ENCODE measurements at places on chromosomes 11 and 22.

- DNase-seq: no peak
These were observed 9.1 kb upstream of the POU2AF2 start for GRCh38 chr11:111236383-111236782.

DNA sequence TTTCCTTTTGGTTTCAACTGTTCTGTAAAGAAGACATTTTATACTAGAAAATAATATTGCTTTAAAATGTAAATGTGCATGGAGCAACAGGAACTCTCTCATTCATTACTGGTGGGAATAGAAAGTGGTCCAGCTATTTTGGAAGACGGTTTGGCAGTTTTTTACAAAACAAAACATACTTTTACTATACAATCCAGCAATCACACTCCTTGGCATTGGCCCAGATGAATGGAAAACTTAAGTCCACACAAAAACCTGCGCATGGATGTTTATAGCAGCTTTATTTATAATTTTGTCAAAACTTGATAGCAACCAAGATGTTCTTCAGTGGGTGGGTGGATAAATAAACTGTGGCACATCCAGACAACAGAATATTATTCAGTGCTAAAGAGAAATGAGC lies 49.9 kb upstream of the SEPTIN5 start:
- no peak for DNase-seq

DNA sequence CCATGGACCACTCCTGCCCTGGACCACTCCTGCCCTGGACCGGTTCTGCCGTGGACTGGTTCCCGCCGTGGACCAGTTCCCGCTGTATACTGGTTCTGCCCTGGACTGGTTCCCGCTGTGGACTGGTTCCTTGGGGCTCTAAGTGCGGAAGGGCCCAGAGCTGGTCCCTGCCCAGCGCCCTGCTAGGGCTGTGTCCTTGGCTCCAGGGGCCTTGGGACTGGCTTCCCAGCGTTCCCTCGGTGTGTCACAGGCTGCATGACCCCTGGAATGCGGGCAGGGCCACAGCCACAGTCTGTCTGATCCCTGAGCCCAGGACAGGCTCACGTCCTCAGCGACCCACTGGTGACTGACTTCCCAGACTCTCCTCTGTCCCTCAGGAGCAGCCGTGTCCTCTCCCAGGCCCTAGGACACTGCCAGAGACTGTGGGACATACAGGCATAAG lies 412.2 kb downstream of the TBC1D22A start:
- no peak for DNase-seq

- DNase-seq: no peak
These were observed 11.3 kb upstream of the CDC42BPG start for GRCh38 chr11:64855596-64856304.

DNA sequence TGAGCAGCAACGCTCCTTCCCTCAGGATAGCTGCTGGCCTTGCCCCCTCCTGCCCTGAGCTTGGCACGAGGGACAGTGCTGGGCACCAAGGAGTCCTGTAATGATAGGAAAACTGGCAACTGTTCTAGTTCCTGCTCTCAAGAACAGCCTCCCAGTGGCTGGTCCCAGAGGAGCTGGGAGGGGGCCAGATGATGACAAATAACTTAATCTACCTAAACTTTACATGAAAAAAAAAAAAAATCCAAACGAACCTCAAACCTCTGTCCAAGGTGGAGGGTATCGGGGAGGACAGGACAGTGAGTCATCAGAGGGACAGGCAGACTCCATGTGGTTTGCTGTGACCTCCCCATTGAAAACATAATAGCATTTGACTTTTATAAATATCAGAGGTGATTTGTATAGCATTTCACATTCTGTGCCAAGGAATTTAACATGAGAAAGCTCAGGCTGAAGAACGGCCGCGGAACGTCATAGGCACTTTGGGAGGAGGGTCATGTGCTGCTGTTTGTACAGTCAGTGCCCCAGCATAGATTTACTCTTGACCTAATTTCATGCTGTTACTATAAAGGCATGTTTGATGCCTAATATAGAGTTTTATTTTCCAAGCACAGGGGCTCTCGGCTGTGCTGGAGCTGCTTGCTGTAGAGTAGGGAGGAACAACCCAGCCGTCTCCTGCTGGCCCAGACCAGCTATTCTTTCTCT lies 98.2 kb upstream of the NNMT start:
- peak; percentile 14 for DNase-seq

DNA sequence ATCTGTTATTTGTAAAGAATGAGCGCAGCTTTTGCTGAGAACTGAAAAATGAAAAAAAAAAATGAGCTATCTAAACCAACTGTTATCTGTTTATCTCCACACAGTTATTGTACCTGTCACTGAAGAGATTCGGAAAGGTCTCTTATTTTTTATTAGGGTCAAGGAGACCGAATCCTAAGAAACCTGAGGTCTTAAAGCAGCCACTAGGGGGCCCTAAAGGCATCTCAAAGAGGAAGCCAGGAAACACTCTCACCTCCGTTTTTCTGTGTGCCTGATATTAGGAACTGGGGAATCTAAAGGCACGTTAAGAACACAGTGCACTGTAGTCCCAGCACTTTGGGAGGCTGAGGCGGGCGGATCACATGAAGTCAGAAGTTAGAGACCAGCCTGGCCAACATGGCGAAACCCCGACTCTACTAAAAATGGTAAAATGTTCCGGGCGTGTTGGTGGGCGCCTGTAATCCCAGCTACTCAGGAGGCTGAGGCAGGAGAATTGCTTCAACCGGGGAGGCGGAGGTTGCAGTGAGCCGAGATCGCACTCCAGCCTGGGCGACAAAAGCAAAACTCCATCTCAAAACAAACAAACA lies 3.5 kb upstream of the LARGE1 start:
- peak; percentile 59 for DNase-seq

GRCh38 chr11:67627441-67627811 lies 2.3 kb downstream of the NUDT8 start:
- DNase-seq: no peak

Measured in mammary epithelial cell (primary cell).